ENCODE measurements at places on chromosomes 4 and X.

DNA sequence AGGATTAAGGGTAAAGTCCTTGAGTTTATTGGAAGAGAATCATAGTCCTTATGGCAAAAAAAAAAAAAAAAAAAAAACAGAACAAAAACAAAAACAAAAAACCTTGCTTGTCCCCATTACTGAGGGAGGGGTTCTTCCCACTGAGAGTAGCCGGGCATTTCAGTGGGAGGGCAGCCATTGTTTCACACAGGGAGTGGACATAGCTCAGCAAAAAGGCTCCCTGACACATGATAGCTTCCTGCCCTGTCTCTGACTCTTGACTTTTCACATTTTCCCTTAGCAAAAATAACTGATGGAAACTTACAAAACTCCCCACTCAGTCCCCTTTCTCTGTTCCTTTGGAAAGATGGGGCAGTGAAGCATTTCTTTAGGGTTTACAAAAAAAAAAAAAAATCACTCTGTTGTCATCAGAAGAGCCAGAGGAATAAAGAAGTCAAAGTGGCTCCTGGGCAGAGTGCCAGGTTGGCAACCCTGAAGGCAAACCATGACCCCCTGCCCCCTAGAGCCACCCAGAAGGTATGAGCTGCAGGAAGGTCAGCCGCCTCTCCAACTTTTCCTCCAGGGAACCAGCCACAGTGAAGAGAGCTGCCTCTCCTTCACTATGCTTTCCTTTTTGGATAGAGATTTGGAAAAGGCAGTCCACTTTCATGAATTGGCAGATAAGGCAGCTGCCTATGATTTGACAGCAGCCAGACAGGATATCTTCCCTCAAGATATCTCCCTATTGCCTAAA, 170.6 kb downstream of the KDR start:
- DNase-seq, result no peak

DNA sequence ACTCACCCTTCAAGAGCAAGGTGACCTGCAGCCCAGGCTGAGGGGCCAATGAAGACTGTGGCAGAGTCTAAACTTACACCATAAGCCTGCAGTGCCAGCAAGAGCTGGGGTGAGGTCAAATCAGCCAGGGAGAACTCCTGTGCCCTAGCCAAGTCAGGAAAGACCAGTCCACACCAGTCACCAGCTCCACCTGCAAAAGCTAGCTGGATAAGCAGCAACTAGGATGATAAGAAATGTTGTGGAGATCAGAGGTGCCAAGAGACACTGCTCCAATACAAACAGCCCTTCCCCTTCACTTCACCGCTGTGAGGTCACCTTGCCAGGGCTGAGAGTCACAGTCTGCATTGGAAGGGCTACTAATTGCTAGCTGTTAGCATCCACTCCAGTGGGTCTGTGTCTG, 31.3 kb downstream of the NIPAL1 start:
- DNase-seq, result no peak

- DNase-seq, result no peak
Measured at GRCh38 chrX:39953879-39954278, 143.9 kb downstream of the BCOR start.

- DNase-seq, result no peak
Measured at GRCh38 chrX:119758731-119759247, 401 bp downstream of the SOWAHD start.

DNA sequence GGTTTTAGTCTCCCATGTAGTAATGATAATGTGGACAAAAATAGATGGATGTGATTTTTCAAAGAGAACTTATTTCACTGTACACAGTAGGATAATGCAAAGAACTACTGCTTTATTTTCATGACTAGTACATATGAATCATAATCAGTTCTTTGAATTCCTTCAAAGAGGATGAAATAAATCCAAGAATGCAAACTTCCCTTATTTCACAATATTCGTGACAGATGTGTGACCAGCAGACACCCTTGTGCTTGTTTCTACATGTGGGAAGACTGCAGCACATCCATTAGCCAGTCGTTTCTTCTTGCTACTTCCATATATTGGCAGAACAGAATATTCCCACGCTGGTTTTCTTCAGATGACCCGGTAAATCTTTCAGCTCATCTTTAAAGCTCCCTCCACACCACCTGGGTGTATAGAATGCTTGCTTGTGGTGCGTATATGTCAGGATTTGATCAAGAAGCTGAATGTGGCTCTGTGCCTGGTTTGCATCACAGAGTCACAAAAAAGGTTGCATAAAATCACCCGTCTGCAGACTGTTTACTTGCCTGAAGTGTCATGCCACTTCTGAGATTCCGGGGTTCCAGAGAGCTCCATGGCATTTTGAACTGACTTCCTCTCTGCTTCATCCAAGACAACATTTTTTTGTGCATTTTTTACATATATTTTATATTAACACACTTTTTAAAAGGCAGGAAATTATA, 47.7 kb upstream of the FAT4 start:
- no peak for DNase-seq

DNA sequence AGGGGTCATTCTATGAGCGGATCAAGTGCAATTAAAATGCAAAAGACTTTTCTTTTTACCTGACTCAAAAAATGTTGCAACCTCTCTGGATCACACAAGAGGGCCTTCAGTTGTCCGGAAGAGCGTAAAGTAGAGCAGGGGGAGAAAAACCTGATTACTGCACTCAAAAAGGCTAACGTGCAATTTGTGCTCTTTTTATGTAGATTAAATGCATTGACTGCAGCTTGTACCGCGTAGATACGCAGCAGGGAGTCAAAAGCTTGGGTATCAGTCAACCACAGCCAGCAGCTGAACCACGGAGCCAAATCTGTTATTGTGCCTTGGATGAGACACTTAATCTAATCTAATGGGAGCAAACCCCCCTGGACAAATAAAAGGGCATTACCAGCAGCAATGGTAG, 107.3 kb upstream of the RAI2 start:
- DNase-seq, result no peak

DNA sequence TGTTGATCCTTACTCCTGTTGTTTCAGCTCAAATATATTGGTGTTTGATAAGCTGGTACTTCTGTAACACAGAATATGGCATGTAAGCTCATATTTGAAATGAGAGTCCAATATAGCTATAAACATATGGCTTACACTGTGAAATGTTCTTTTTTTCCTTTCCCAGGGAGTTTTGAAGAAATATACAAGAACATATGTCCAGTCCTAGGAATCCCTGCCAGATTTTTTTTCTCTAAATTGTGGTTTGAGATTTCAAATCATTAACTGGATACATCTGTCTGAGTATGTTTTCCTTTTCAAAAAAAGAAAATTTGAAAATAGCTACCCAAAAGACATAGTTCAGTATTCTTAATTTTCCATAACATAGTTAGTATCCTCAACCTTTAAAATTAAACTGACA, 60.2 kb downstream of the HMGB2 start:
- no peak for DNase-seq

DNA sequence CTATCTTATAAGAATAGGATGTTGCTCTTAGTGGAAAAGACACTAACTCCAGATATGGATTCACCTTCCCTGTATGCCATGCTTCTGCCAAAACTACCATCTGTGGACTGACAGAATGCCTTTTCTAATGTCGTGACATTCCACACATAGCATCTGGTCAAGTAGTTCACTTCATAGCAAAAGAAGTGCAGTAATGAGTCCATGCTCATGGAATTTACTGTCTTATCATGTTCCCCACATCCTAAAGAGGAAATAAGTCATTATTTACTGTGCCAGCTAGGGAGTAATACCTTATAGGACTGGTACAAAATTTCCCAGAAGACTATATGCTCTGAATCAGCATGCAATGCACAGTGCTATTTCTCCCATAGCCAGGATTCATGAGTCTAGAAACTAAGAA, 562.4 kb downstream of the TLL1 start:
- DNase-seq, result no peak

GRCh38 chrX:14359727-14360126, 169.6 kb upstream of the GLRA2 start:
- no peak for DNase-seq

GRCh38 chr4:17763931-17764330, 17.5 kb downstream of the FAM184B start:
- no peak for DNase-seq

GRCh38 chrX:110915111-110915510, 119.5 kb upstream of the CHRDL1 start:
- DNase-seq, result no peak

DNA sequence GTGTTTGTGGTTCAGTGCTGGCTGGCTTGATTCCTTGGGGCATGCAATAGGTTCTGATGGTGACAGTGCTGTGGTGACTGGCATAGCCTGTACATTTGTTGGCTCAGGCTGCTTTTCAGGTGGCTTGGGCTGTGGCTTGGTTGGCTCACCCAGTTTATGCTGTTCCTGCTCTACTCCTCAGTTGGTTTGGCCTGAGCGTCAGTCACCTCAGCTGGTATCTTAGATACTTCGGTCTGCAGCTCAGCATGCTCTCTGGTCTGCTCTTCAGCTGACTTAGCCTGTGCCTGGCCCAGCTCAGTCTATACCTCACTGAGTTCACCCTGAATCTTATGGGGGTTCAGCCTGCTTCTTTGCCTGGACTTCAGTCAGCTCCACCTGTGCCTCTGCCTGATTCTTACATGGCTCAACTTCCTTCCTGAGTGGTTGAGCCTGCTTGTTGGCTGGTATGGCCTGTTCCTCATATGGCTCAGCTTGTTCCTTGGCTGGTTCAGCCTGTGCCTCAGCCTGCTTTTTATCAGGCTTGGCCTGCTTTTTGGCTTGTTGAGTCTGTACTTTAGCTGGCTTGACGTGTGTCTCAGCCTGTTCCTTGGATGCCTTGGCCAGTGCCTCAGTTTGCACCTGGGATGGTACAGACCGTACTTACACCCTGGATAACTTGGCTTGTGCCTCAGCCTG, 170.6 kb downstream of the MSN start:
- DNase-seq, result no peak

DNA sequence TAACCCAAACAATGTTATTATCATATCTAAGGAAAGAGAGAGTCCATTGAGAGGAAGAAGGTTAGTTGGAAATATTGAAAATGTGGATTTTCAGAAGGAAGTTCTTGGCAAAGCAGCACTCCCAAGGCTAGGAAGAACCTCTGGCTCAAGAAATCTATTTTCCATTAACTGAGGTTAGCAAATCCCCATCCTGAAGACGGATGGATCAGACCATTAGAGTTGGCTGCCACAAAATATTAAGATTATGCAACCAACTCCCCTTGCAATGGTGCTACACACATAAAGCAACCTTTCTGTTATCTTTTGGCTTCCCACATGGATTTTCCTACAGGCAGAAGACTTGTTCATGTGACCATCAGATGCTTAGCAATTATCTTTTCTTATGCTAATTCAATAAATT, 96.3 kb downstream of the COL4A6 start:
- no peak for DNase-seq

GRCh38 chr4:113997206-113997605, 17.8 kb upstream of the ARSJ start:
- DNase-seq, result no peak

GRCh38 chr4:38062776-38063097, 102.5 kb downstream of the PTTG2 start:
- peak; percentile 34 for DNase-seq

DNA sequence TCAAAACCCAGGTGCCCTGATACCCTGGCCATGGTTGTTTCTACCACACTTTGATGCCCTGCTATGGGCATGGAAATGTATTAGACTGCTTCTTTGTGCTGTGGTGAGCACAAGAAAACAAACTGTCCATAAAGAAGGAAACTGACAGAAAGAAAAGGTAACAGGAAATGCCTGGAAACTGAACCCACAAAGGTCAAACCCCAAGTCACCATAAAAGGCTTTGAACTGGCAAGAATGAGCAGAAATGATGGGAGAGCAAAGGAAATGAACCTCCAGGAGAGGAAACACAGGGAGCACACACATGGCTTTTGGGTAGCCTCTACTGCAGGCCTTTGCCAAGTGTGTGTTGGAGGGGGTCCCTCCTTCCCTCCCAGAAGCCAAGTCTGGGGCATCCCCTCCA, 35.0 kb downstream of the LHFPL1 start:
- no peak for DNase-seq

DNA sequence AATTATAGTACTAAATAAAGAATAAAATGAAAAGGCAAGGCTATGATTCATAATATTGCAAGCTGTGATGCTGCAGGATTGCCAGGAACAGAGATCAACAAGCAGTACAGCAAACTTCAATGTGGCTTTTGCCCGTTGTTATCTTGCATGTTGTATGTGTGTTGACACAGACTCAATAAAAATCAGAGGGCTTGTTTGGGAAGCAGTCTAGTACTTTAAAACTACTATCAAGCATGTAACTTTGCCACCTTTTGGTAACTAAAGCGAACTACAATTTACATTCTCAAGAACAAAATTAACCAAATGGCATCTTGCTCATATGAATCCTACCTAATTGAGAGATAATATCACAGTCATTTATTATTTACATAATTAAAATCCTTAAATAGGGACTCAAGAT, 79.8 kb upstream of the GPM6A start:
- DNase-seq, result no peak

DNA sequence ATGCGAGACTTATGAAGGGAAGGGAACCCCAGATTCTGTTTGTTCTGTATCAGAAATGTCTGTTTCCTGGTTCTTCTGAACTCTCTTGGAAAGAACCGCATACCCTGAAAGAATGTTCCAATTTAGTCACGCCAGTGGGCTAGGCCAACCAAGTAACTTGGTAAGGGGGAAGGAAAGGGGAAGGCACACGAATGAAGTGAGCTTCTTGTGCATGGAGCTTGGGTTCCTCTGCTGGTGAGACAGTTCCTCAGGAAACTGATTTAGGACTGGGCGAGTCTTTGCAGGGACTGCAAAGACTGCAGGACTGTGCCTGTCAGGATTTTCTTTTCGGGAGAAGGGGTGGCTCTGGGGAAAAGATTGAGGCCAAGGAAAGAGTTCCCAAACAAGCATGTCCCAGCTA, 35.6 kb downstream of the FRMPD3 start:
- DNase-seq, result no peak

DNA sequence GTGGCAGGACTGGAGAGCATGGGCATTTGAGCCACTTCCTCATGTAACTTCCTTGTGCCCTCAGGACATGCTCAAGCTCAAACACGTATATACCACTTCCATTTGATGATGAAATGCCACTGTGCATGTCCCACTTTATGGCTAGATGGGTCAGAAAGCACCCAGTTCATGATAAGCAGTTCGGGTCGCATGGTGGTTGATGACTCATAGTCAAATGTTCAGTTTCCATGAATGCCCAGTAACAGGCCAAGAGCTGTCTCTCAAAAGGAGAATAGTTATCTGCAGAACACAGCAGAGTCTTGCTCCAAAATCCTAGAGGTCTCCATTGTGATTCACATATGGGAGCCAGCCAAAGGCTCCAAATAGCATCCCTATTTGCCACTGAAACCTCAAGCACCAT, 48.9 kb upstream of the SPIN3 start:
- DNase-seq, result no peak
